ENCODE measurements at places on chromosomes 2 and 18.

GRCh38 chr2:124877141-124877577, 852.1 kb downstream of the CNTNAP5 start:
- DNase-seq = no peak

- DNase-seq = no peak
Observed at GRCh38 chr18:26227051-26227670, 916 bp downstream of the TAF4B start.

DNA sequence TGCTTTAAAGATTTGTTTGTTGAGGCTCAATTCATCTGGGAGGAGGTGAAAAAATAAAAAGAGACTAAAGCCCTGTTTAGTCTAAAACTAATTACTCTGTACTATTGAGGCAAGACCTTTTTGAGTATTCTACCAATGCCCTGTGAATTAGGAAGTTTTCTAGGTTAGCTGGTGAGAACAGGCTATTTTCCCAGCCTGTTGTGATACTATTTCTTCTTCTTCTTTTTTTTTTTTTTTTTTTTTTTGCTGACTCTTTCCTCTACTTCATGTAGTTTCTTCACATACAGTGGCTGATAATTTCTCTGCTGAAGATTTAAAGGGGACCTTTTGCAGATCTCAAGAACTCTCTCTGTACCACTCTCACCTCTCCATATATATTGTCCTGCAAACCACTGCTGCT, 8.8 kb upstream of the TMEM87B start:
- no peak for DNase-seq

- no peak for DNase-seq
Observed at GRCh38 chr18:77023102-77023782, 109.3 kb downstream of the MBP start.

DNA sequence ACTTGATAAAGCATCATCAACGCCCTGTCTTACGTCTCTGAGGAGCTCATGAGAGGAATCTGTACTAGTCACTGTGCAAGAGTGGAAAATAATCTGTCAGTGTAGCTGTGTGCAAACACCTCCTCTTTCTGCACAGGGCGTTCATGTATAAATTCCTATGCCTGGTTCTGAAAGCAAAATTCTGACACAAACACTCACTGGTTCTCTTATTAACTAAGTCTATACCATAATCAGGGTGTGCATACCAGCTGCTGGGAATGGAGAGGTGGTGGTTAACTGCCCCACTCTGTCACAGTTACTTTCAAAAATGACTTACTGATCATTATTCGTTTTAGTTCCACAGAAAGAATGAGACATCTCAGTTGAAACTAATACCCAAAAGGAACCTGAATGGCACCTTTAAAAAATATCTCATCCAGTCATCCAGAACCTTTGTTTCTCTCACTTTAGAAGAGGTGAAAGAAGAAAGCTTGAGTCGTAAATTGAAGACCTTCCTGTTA, 35.7 kb downstream of the STK39 start:
- no peak for DNase-seq

DNA sequence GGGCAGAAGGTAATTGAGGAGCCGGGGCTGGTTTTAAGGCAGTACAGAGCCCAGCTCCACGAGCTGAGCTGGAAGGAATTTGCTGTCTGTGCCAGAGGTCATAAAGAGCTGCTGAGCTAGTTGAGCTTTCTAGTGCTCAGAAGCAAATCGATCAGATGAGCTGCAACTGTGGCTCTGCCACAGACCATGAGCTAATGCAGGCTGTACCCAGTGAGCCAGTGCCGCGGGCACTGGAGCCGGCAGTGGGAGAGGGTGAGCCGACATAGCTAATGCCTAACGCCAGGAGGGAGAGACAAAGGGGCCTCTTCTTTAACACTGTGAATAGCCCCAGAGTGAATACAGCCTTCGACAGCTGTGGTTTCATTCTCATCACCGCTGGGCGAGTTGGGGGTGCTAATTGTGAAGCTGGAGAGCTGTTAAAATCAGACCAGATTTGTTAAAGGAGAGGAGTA, 410.1 kb upstream of the TCF4 start:
- DNase-seq = peak; percentile 84

- no peak for DNase-seq
Observed at GRCh38 chr2:198374375-198375082, 570.1 kb downstream of the PLCL1 start.

DNA sequence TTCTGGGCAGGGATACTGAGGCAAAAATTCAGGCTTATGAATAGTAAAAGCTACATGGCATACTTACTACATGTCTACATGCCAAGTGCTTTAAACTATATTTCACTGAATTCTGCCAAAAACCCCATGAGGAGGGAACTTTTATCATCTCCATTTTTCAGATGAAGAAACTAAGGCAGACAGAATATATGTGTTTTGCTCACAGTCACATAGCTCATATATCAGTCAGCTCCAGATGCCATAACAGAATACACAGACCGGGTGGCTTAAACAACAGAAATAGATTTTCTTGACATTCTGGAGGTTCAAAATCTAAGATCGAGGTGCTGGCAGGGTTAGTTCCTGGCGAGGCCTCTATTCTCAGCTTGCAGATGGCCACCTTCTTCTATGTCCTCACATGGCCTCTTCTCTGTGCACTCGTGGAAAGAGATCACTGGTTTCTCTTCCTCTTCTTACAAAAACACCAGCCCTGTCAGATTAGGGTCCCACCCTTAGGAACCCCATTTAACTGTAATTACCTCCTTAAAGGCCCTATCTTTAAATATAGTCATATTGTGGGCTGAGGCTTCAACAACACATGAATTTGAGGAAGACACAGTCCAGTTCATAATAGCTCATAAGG, 27.1 kb upstream of the CREB1 start:
- DNase-seq = no peak

DNA sequence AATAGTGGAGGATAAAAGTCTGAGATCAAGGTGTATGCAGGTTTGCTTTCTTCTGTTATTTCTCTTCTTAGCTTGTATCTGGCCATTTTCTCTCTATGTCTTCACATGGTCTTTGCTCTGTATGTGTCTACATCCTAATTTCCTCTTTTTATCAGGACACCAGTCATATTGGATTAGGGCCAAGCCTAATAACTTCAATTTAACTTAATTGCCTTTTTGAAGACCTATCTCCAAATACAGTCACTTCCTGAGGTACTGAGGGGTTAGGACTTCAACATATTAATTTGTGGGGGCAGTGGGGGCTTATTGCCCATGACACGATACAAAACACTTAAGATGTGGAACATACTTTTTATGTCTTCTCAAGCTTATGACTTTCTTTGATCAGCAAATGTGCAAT, 632.9 kb upstream of the CELF4 start:
- peak; percentile 46 for DNase-seq

DNA sequence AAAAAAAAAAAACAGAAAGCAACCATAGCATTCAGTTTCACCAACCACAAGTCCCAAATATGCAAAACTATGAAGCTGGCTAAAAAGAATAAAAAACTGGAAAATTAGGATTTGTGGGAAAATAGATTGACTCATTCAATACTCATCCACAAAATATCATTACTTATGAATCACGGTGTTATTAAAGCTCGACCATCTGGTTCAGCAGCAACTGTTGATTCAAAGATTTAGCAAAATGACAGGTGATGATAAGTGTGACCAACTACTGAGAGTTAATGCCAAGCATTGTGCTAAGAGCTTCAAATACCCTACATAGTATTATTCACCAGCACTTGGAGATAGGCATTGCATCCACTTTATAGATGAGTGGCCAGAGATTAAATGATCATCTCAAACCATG, 26.2 kb upstream of the XDH start:
- DNase-seq = no peak

DNA sequence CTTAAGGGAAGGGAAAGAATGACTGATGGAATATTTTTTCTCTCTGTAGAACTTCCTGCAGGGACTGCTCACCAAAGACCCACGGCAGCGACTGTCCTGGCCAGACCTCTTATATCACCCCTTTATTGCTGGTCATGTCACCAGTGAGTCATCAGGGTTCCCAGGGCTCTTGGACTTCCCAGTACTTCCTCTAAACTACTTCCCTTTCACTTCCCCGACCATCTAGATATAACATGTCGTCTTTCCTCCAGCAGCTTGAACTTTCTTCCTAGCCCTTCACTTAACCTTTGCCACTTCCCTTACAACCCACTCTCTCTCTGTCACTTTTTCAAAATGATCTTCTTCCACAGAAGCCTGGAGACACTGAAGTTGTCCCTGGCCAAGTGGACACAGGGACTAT, 7.2 kb downstream of the STK36 start:
- DNase-seq = no peak

DNA sequence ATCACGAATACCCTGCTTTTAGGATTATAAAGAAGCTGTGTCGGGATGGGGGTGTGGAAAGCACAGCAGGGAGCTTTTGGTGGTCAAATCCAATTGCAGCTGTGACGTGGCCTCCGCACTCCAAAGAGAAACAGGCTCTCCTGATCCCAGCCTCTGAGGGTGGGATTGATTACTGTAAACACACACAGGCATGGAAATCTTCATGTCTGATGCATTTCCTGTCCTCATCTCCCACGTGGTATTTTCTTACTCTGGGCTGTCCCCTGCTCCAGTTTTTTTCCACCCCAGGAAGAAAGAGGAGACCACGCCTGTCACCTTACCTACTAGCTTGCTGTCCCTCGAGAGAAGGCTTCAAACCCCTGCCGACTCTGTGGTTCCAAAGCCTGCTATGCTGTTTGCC, 22.7 kb downstream of the RNF152 start:
- no peak for DNase-seq

- no peak for DNase-seq
Observed at GRCh38 chr18:32310101-32310500, 120.3 kb downstream of the MEP1B start.

- DNase-seq = no peak
Observed at GRCh38 chr2:64765160-64765805, 111.6 kb upstream of the SERTAD2 start.

DNA sequence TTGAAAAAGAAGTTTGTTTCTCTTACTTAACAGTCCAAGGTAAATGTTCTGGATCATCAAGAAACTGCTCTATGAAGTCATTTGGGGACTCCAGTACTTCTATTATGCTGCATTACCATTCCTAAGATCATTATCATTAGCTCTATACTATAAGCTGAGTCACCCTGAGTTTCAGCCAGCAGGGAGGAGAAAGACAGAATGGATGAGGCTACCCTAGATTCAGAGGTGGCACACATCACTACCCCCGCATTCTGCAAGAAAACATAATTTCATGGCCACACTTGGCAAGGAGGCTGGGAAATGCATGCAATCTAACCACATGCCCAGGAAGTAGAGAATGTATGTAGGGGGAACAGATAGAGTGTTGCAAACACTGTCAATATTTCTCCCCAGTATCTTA, 16.6 kb upstream of the LNPK start:
- no peak for DNase-seq

GRCh38 chr18:13455960-13456481, 237.5 kb downstream of the LDLRAD4 start:
- no peak for DNase-seq

DNA sequence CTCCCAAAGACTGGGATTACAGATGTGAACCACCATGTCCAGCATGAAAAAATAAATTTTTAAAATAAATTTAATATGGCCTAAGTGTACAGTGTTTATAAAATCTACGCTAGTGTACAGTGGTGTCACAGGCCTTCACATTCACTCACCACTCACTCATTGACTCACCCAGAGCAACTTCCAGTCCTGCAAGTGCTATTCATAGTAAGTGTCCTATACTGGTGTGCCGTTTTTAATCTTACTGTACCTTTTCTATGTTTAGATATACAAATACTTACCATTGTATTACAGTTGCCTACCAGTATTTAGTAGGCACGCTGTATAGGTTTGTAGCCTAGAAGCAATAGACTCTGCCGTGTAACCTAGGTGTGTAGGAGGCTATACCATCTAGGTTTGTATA, 291.6 kb upstream of the STON1 start:
- no peak for DNase-seq

DNA sequence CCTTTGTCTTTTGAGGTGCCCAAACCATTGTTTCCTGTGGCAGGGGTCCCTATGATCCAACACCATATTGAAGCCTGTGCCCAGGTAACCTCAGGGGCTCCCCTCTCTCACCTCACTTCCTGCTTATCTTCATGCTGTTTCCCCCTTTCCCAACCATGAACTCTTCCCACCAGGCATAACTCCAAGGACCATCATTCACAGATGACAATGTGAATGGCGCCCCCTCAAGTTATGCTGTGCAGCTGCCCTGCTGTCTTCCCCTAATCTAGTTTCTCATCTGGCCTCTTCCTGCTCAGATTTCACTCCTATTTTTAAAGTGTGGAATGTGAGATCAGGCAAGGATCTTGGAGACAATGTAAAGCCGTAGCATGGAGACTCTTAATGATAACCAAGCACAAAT, 1.4 kb downstream of the GMPPA start:
- DNase-seq = no peak

DNA sequence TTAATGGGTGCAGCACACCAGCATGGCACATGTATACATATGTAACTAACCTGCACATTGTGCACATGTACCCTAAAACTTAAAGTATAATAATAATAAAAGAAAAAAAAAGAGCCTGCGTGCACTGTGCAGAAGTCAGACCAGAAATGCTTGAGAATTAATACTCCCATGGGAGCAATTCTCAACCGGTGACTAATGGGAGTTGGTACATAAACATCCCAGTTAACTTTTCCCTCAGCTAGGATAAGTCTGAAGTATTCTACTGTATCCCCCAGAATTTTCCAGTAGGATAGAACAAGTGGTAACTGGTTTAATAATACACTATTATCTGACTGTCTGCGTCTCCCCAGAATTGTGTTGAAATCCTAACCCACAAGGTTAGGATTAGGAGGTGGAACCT, 113.6 kb upstream of the COL5A2 start:
- DNase-seq = no peak

DNA sequence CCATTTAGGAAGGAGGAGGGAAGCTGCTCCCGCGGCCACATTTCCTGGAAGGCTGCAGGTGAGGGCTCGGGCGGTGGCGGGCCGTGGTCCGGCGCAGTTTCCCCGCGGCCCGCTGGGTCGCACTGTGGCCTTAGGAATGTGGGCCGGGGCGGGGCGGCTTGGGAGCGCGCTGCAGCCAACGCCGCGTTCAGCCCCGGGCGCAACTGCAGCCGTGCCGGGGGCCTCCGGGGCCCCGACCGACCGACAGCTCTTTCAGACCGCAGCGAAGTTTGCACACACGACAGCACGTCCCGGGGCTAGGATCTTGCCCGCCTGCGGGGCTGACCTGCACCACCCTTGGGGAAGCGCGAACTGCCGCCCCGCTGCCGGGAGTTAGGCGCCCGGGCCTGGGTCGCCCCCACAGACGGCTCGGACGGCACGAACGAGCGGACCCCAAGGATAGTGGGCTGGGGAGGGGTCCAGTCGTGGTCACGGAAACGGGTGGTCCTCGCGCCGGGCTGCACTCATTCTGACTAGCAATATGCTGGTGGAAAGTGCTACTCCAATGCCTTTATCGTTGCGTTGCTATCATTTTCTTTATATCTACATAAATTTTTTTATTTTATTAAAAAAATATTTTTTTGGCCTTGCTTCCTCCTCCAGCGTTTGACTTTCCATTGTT, 69.9 kb upstream of the DLX2 start:
- DNase-seq = peak; percentile 68
